Cerebellum (tissue), 4 donors: ENCODE measurements at places on chromosomes 16 and 17.

GRCh38 chr17:55116440-55116914 lies 147.9 kb downstream of the STXBP4 start:
- DNase-seq, result no peak

GRCh38 chr16:85557971-85558657 lies 55.0 kb upstream of the GSE1 start:
- DNase-seq, result no peak

DNA sequence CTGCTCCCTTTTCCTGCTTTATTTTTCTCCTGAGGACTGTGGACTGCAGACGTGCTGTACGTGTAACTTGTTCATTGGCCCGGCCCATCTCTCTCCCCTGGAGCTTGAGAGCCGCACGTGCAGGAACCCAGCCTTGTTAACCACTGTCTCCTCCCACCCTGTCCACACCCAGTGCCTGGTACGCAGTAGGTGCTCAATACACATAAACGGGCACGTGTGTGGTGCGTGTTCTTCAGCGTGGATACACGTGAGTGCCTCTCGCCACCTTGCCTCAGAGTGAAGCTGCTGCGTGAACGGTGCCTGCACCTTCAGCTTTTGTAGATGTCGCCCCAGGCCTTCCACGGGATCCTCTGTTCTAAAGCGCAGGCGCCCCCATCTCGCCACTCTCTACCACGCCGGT lies 96.3 kb upstream of the CHMP6 start:
- no peak for DNase-seq

- no peak for DNase-seq
Observed at GRCh38 chr17:65297384-65297783, 160.2 kb downstream of the RGS9 start.

DNA sequence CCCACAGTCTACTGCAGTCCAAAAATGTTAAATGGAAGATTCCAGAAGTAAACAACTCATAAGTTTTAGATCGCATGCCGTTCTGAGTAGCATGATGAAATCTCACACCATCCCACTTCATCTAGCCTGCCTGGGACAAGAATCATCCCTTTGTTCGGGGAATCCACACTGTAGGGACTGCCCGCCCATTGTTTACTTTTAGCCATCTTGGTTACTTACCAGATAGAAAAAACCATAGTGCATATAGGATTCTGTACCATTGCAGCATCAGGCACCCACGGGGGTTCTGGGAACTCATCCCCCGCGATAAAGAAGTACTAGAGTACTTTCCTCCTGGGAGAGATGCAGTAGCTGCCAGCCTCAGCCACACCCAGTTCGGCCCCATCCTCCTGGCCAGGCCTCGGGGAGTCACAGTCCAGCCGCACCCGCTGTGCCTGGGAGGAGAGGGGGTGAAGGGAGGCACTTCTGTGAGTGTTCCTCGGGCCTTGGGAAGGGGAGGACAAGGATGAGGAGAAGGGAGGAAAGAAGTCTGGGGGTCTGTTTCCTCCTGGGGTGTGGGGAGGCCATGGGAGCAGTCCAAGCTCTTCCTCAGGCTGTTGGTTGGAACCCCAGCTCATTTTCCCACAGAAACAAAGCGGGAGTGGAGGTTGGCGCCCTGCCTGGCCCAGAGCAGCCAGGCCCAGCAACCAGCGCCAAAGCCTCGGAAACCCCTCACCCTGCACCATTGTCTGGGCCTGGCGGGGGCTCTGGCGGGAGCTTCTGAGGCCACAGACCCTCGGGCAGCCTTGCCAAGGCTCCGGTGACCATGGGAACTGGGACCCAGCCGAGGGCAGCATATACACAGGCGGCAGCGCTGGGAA lies 8.9 kb downstream of the TRIM47 start:
- peak; percentile 58 for DNase-seq
